ENCODE measurements at places on chromosomes 5 and 9.

- no peak for DNase-seq
Observed at GRCh38 chr9:91519520-91520277, 96.1 kb upstream of the NFIL3 start.

GRCh38 chr5:76236684-76237083 lies 153.5 kb downstream of the SV2C start:
- no peak for DNase-seq

DNA sequence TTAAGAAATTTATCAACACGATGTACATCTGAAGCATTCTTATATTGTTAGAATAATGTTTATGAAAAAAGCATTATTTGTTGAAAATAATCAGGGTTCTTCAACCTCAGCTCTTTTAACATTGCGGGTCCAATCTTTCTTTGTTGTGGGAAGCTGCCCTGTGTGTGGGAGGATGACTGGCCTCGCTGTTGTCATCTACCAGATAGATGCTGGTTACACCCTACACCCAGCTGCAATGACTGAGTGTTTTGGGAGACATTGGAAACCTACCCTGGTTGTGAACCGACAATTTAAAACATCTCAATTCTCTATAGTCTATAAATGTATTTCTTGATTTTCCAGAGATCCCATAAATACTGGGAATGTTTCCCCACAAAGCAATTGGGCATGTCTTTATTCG lies 794.2 kb upstream of the CDH10 start:
- DNase-seq: no peak

DNA sequence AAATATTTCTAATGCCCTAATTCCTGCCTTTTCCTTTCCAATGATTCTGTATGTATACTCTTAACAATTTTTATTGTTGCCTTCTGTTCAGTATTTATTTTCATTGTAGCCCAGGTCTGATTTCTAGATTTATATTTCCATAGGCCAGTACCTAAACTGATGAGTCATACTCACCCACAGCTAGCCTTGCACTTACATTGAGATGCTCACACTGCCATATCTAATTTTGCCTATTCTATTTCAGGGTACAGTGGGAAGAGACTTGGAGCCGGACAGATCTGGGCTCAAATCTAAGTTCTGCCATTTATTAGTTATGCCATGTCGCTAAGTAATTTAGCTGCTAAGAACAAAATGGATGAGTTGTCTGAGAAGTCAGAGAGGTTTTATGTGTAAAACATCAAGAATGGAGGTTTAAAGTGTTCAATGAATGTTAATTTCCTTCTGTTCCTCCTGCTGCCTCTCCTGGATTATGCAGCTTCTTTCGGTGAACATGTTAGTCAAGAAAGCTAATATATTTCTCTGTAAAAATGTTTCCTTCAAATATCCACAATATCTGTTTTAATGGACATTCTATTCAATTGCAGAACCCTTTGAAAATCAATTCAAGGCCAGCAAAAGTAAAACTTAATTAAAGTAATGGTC lies 62.3 kb upstream of the CDK5RAP2 start:
- no peak for DNase-seq

DNA sequence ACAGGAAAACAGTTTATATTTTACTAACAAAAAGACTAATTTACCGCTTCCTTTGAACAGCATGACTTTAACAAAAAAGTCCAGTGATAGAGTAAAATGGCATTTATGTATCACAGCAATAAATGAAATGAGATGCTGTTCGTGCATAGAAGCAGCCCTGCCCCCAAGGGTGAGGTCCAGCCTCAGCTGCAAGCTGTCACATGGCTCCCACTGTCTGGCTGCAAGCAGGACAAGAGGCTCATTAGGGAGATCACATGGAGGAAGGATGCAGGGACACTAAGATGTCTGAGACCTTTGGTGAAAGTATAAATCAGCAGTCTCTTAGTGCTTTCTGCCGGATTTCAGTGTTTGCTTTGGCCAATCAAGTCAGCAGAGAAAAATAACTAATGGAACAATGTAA lies 23.0 kb downstream of the GDNF start:
- peak; percentile 68 for DNase-seq

DNA sequence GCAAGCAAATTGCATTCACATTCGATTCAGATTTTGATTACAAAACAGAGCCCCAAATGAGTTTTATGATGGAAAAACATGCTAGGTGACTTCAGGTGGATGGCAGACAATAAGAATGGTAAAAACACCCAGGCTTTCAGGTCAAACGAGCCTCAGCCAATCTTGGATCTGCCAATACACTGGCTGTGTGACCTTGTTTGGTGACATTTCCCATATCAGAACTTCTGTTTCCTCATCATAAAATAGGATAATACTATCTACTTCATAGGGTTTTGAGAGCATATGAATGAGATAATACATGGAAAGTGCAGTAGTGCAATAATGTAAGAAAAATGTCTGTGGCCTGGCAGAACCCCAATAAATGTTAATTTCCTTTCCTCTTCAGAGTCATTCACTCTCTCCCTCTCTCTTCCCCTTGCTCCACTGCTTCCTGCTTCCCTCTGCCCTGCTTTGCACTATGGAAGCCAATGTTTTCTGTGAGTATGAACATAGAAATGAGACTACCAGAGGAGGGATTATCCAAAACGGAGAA lies 54.7 kb downstream of the SH3RF2 start:
- no peak for DNase-seq

- no peak for DNase-seq
Observed at GRCh38 chr5:135203593-135204036, 169.6 kb upstream of the PITX1 start.

GRCh38 chr5:106766916-106767315 lies 903.8 kb downstream of the EFNA5 start:
- DNase-seq: no peak

DNA sequence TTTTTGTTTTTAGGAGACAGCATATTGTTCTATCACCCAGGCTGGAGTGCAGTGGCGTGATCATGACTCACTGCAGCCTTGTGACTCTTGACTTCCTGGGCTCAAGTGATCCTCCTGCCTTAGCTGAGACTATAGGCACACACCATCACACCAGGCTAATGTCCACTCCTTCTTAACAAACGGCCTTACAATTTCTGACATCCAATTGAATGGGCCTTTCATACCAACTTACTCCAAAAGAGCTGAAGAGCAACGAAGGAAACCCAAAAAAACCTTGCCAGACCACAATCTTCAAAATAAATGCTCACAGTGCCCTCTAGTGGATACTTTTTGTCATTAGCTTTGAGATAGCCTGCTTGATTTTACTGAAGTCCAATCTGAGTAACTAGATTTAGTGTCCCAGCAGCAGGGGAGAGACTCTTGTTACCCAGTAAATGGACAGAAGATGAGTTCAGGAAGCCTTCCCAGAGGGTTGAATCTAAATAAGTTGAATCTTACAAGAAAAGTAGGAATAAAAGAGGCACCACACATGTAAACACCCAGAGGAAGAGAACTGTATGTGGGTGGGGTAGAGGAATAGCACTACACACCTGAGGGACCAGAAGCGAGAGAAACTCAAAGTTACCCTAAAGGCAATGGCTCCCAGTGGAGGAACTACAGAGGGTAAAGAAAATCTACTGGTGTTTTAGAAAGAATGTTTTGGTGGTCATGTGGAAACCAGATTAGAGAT lies 9.3 kb downstream of the ZNF622 start:
- DNase-seq: no peak

- no peak for DNase-seq
Observed at GRCh38 chr5:1718669-1719068, 81.0 kb downstream of the MRPL36 start.

DNA sequence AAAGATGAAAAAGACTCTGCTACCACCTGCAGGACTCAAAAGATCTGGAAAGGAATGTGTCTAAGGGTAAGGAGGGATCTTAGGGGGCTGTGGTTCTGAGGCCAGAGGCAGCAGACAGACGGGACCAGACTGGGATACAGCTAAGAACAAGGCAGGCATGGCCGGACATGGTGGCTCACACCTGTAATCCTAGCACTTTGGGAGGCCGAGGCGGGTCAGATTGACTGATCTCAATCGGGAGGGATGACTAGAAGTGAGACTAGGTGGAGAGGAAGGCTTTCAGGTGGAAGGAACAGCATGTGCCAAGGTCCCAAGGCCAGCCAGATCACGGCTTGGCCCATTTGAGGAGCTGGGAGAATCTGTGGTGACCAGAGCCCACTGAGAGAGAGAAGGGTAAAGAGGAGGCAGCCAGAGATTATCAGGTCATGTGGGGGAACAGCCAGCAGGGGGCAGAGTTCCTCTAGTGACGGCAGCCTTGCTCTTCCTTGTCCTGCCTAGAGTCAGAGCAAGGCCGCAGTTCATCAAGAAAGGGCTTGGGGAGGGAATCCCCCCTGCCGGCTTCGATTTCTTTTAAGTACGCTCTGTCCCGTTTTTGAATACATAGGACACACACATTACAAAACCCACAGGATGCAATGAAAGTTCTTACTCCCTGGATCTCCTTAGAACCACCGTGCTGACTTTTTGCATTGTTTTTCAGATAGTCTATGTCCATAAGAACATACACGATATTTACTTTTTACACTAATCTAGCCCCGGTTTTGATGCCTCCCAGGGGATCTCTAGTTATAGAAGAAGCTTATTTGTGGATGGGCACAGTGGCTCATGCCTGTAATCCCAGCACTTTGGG lies 2.6 kb upstream of the OLFML2A start:
- DNase-seq: peak; percentile 97

DNA sequence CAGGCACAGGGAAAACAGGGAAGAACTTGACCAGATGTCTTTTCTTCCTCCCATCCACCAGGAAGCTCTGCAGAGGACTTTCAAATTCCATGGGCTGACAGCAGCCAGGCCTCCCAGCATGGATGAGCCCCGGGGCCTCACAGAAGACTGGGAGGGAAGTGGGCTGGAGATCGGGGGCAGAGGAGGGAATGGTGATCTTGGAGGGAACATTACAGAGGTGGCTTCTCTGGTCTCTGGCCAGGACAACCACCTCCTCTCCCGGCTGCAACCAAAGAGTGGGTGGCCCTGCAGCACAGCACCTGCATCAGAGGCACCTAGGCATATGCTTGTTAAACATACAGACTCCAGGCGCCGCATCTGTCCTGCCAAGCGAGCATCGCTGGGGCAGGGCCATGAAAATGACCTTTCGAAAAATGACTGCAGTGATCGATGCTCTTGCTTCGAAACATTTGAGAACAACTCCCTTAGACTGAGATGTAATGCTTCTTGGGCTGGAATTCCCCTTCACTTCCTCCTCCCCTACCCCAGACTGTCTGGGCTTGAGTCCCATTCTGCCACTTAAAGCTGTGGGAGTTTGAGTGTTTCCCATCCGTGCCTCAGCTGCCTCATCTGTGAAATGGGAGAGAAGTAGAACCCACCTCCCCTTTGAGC lies 68.7 kb upstream of the UNC5A start:
- no peak for DNase-seq

DNA sequence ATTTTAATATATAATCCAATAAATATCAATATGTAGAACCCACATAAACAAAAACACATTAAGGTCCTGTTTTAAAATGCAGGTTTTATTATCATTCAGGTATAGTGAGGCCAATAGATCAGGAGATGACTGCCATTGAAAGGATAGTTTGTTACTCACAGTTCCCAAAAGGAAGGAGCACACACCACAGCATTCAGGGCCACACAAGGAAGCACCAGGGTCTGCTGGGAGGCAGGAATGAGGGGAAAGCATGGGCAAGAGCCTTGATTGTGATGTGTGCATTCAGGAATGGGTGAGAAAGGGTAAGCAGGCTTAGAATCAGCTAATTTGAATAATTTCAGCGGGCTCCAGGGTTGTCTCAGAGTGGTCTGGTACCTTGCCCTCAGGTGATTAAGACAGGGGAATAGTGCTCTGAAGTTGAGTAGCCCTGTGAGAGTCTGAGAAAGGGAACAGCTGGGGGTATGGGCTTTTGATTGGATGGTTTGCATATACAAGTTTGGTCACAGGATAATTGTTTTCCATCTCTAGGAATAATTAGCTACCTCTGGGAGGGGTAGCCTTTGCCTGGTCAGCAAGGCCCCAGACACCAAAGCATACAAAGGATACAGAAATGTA lies 19.8 kb upstream of the OTULIN start:
- no peak for DNase-seq

DNA sequence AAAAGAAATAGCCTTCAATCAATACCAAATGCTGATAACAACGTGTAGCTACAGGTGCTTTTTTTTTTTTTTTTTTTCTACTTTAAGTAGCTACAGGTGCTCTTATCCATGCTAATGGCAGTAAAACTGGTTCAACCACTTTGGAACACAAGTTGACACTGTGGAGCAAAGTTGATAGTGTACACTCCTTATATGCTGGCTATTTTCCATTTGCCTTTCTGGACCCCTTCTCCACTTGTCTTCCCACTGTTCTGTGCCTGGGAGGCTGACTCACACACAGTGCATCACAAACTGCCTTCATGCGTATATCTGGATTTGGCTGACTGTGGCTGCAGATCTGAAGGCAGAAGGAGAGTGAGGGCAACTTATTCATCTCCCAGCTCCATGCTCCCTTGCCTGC lies 247.9 kb downstream of the MSX2 start:
- DNase-seq: no peak

DNA sequence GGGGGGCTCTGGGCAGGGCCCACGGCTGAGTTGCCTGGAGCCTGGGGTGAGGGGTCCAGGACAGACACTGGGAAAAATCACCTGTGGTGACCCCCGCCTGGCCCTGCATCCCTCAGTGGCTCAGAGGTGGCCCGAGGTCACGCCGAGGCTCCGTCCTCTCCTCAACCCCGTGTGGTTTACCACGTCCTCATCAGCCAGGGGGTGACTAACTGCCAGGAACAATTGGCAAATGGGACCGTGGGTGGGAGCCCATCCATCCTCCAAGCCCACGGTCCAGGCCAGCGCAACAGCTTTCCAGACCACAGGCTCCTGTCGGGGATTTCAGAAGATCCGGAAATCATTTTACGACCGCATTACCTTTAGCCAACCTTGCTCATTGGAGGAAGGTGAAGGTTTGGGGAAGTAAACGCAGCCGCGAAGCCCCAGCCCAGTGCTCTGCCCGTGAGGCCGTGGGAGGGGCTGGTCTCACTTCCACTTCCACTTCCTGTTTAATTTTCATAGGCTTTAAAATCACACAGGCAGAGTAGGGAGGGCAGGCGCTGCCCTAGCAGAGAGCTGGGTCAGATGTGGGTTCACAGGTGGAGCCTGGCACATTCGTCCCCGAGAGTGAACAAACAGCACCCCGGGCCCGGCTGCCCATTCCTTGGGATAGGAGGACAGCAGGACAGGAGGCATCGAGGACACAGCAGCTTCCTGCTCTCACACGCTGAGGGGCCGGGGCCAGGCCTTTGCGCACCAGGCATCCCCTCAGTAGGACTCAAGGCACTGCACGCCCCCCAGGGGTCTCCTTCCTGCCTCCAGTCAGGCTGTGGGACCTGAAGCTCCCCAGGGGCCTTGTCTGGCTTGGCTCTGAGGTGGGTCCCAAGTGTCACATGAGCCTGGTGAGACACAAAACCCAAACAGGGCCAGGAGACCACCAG lies 19.8 kb upstream of the SLC9A3 start:
- peak; percentile 28 for DNase-seq

DNA sequence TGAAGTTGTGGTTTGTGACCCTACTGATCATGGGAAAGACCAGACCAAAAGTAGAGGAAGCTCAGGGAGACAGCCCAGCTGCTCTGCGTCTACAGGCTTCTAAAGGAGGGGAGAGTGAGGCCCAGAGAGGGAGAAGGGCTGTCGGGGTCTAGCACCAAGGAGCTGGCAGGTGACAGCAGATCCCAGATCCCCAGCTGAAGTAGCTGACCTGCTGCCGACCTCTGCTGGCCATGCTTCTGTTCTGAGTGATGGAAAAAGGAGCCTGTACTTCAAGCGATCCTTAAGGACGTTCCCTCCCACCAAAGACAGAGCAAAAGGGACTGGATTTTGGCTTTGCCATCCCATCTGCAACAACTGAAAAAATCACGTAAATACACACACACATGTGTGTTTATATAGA lies 22.7 kb upstream of the QSOX2 start:
- DNase-seq: no peak

All from posterior cingulate gyrus (tissue), 11 donors.